Stimulated activated CD4-positive, alpha-beta T cell treated with anti-CD3 and anti-CD28 coated beads, Interleukin-1b, Interleukin-23, amount 100 ng/mL, for 4 hours (primary cell): ENCODE measurements at places on chromosomes 5 and 9.

DNA sequence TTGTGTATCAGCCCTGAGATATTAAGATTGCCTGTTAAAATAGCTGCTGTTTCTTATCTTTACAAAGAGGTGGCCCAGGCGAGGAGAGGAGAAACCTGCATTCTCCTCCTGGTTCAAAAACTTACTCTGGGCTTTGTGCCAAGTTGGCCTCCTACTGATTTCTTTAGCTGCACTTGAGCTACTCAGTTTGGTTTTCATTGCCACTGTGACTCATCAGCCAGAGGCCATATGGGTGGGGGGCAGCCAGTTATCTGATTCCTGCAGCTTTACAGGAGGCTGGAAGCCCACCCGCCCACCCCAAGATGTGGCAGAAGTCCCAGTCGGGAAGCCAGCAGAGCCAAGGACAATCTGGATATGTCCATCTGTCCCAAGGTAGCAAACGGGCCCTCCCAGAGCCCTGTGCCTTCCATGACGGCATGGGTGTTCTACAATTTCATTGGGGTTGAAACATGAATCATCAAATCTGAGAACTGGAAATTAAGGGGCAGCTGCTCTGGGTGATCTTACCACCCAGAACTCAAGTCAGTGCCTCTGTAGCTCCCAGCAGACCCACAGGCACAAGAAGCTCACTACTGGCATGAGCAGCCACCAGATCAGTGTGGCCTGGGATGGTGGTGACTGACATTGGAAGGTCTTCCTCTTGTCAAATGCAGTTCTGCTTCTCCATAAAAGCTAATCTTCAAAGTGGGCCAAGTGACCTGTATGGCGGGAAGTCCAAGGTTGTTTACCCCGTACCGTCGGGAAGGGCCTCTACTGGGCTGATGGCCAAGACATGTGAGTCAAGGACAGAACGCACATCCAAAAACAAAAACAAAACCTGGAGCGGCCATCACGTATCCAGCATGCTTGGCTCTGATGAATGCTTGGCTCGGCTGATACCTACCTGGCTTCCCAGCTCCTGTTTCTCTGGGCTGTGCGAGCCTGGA lies 15.6 kb downstream of the FCN2 start:
- no peak for DNase-seq

GRCh38 chr9:129615407-129616285 lies 5.3 kb downstream of the C9orf50 start:
- DNase-seq, result no peak

- no peak for DNase-seq
Observed at GRCh38 chr5:67680099-67680498, 483.5 kb upstream of the CD180 start.

DNA sequence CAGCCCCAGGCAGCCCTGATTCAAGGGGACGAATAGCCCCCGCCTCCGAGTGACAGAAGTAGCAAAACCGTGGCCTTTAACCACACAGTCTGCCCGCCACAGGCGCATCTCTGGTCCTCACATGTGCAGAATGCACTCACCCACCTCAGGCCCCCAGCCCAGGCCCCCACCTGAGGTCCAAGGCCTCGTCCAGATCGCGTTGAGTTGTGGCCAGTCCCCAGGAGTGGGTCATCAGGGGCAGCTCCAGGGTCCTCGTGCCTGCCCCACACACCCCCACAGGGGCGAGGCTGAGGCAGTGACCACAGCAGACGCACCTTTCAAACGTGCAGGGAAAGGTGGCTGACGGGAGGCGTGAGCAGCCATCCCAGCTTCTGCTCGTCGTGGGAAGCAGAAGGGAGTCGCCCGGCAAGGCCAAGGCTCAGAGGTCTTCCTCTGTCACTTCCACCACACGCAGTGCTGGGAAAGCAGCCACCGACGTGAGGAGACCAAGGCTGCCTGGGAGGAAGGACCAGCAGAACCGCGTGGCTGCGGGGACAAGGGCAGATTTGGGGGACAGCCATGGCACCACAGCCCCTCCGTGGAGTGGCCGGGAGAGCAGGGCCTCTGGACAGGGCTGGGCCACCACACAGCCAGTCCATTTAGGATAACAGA lies 77.8 kb upstream of the OTULINL start:
- no peak for DNase-seq

DNA sequence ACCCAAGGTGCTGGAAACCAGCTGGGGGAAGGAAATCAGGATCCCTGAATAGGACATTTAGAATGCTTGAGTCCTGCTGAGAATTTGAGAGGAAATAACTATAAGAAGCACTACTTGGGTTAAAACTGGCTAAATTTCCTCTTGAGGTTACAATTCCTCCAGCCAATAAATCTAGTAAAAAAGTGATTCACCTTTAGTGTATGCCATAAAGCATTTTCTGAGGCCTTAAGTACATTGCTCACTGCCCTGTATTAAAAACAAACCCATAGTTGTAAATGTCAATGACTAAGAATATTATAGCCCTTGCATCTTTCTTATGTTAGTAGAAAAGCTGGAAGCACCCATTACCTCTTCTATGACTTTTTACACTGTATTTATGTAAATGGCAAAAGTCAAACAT lies 634.7 kb upstream of the ARRDC3 start:
- DNase-seq, result no peak

DNA sequence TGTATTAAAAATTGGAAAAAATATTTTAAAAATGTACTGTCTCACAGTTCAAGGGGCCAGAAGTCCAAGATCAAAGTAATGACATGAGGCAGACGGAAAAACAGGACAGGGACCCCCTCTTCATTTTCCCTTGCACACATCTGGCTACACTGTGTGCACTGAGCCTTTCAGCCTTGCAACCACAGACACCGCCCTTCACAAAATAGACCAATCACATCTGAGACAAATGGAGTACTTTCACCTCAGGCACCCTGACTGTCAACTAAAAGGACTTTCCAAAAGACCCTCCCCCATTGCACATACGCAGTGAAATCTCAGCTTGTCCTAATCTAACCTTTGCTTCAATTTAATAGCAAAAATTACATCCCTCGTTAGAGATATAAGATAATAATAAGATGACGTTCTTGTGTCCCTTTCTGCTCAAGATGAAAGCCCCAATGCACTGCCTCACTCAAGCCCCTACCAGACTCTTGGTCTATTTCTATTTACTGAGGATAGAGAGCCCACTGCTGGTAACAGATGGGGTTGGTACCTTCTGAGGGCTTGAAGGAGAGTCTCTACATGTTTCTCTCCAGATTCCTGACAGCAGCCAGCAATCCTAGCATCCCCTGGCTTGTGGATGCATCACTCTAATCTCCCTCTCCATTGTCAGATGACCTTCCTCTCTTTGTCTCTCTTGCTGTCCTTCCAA lies 514.8 kb upstream of the ADAMTS16 start:
- DNase-seq, result no peak

GRCh38 chr9:116322521-116322920 lies 168.9 kb downstream of the PAPPA start:
- DNase-seq, result no peak

GRCh38 chr9:22241611-22242010 lies 205.0 kb upstream of the DMRTA1 start:
- no peak for DNase-seq

GRCh38 chr5:171205375-171205774 lies 103.7 kb upstream of the TLX3 start:
- no peak for DNase-seq

GRCh38 chr9:135772702-135773493 lies 70.9 kb downstream of the KCNT1 start:
- no peak for DNase-seq

- no peak for DNase-seq
Observed at GRCh38 chr5:128796506-128796905, 168.8 kb upstream of the SLC27A6 start.

DNA sequence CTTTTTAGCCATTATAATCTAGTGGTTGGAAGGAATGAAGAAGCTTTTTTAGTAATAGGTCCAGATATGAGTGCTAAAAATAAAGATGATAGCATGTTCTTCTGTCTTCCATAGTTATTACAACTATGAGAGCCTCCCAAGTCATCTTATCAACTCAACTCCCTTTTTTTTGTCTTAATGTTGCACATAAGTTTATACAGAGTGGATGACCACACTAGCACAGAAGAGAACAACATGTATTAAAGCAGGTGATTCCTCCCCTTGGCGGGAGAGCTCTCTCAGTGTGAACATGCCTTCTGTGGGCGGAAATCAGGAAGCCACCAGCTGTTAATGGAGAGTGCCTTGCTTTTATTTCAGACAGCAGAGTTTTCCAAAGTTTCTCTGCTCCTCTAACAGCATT lies 40.1 kb upstream of the STX17 start:
- DNase-seq, result no peak

DNA sequence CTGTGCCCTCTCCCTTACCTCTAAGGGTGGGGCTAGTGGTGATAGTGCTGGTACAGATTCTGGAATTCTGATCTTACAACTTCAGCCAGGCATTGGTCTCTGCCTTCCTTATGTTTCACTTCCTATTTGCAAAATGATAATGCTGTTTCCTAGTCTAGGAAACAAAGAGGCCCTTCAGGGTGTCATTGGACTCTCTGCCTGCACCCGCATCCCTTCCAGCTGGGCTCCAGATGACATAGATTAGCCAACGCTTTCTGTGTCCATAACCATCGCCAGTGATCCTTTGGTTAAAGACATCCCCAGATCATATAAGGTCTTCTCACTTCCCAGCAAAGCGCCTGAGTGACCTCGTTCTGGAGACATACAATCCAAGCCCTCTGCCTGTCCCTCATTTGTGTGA lies 180.7 kb downstream of the ERCC6L2 start:
- no peak for DNase-seq

GRCh38 chr5:89187883-89188465 lies 305.0 kb upstream of the MEF2C start:
- DNase-seq, result no peak

DNA sequence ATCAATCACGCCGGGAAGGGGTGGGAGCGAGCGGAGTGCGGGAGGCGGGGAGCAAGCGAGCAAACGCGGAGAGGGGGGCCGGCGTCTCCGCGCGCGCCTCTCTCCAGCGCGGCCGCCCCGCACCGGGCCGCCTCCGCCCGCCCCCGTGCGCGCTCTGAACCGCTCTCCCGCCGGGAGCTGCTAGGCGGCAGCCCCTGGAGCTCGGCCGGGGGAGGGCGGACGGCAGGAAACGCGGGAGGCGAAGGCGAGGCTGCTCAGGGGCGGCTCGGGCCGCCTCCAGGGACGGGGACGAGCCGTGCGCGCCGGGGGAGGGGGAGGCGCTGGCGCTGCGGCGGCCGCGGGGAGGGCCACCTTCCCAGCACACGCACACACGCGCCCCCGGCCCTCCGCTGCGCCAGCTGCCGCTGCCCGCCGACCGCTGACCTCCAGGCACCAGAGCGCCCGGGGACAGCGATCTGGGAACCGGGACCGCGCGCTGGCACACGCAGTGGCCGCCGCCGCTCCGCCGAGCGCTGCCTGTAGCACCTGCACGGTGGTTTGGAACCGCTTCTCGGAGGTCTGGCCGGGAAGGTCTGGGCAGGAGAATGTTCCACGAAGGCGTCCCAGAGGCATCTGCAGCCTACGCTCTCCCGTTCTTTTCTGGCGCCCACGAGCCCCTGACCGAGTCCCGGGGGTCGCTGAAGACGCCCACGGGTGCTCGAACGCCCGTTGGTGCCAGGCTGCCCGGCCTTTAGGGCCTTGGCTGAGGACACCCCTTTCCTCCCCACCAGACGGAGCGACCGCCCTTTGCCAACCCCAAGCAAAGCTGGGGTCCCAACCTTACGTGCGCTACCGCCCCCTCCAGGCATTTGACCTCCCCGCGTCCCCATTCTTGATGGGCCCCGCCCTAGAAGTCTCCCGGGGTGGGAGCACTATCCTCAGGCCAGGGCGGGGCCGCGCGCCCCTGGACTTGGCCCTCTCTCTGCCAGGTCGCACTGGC lies at the start of gene GABBR2:
TSS of gene GABBR2 (minus strand) at position 3 of the 979 bp plus-strand sequence. CDS start 198 bp downstream, outside the sequence.
- no peak for DNase-seq

DNA sequence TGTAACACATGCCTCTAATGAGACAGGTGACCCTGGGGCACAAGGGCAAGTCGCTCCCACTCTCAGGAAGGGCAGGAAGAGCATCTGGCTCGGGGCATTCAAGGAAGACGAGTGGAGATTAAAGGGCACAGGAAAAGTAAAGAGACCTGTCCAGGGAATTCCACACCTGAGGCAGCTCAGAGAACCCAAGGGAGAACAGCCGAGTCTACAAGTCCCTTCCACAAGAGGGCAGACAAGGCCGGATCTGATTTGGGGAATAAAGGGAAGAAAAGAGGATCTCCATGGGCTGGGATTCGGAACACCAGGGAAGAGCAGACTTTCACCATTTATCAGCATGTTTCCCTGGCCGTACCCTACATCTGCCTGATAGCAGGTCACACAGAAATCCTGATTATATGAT lies 28.1 kb downstream of the GPX3 start:
- no peak for DNase-seq

DNA sequence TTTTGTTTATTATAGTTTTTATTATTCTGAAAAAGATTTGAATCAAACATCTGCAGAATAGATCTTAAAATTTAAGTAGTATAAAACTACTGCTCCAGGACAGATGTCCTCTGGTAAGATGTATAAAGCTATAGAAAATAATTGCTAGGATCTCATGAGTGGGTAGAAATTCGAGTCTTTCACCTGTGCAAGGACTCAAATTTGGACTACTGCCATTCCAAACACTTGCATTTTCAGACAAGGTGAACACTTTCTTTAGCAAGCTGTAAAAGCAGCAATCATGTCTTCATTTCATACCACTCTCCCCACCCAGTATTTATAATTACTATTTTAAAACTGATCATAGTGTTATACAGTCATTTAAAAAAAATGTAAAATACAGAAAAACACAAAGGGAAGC lies 20.7 kb downstream of the SKP2 start:
- no peak for DNase-seq

DNA sequence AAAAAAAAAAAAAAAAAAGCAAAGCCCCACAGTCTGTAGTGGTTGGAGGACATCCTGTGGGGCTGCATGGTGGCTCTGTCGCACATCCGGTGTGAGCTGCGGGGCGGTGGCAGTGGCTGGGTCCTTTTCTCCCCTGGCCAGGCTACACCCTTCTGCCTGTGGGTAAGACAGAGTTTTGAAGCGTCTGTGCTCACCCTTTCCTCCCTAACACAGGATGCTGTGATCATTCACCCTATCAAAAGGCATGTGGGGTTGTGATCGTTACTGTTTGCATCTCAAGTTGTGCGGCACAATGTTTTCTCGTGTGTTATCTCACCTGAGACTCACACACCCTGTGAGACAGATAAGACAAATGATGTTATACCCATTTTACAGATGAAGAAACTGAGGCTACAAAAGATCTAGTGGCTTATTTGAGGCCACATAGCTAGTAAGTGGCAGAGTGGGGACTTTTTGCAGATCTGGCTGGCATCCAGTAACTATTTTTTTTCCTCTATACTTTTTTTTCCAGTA lies 17.5 kb downstream of the IRF1 start:
- DNase-seq, result no peak

DNA sequence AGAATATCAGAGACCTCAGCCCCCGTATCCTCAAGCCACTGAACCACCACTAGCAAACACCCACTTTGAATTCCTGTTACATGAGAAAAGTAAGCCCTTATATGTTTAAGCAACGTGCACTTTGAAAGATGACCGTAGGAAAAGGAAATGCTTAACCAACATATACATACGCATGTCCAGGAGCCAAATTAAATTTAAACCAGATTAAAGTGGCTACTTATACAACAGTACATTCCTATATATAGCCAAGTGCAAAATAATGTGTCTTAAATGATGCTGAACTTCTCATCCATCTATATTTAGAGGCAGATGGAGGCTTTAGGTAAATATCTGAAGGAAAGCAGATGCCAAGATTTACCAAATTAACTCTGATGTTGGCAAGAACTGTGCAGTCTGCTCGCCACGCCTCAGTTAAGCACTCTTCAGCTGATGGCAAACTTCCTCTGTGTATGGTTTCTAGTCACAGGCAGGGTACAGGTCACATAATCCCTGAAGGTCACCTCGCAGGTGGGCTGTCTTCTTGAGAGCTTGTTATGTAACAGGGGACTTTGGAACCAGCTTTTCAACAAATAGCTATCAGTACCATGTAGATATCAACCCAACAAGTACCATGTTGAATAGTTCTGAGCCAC lies 8.6 kb downstream of the GCNT4 start:
- no peak for DNase-seq
